H1 (cell line): ENCODE measurements at places on chromosomes 5 and 9.

DNA sequence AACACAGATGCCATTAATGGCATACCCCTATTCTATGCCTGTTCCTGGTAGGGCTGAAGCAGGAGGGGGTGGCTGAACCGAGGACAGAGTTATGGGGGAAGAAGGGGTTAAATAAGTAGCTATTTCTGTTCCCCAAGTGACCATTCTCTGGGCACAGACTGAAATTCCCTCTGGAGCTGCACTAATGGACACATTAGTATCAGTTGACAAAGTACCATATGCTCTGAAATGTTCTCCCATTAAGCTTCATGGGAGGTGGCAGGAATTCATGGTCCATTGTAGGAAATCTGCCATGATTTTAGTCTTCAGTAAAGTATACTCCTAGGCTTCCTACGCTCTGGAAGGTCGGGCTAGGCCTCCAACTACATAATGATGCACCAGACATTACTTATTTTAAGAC is 10.5 kb upstream of the FRMPD1 start:
- no peak for DNase-seq

DNA sequence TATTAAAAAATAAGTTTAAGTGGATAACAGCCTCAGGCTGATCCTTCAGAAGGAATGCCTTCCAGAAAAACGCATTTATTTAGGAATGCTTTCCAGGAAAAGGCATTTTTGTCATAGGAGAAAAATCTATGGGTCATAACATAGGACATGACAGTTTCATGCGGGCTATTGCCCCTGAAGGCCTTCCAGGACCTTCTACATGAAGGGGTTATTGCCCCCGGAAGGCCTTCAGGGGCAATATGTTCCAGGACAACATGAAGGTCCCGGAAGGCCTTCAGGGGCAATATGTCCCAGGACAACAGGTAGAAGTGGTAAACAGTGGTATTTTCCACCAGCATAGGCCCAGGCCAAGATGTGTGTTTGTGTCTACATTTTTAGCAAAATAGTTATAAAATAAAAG is 191.3 kb upstream of the RASA1 start:
- no peak for DNase-seq

- DNase-seq = no peak
Measured at GRCh38 chr9:91816356-91816755, 133.7 kb downstream of the ROR2 start.

DNA sequence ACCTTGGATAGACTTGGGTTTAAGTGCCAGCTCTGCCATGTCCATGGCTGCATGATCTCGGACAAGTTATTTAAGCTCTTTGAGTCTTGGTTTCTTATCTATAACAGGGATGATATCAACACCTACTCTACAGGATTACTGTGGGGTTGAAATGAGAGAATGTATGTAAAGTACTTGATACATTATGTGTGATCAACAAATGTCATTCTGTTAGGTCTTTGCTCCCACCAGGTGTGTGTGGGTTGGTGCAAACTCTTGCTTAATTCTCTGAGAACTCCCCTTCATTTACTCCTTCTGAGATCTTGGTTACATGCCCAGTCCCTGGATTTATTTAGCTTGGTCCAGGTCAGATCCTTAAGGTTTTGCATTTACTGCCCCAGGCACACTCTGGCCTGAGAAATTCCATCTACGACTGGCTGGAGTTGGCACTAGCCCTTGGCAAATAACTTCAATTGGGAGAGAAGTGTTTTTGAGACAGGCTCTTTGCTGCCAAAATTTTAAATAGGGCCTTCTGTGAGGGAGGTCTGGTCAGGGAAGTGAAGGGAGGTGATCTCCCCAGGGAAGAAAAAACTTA is 63.5 kb upstream of the KLF9 start:
- no peak for DNase-seq

GRCh38 chr9:4630836-4631235 is 31.3 kb upstream of the PLPP6 start:
- no peak for DNase-seq

DNA sequence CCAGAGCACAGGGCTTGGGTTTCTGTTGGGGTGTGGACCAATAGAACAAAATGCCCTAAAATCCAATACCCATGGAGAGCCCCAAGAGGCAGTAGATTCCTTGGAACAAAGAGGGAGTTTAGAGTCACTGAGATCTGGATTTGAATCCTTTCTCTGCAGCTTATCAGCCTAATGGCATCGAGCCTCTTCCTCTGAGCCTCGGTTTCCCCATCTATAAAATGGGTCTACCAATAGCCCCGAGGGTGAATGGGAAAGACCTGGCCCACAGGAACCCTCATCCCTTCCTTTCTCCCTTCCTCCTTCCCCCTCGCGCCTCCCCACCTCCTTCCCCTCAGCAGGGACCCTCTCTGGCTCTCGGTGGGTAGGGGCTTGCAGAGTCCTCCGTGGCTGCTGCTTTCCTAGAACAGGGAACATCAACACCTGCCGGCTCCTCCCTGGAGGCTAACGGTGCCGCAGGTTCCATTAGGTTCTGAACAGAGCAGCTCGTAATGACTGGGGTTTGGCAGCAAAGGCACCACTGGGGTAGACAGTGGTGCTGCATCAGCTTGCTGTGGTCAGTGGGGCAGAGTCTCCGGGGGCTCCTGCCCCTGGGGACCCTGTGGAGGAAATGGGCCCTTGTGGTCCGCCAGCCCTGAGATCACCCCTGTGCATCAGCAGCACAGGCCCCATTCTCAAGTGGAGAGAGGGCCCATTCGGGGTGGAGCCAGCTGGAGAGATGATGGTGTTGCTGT is 40.3 kb downstream of the NEK6 start:
- DNase-seq = no peak

DNA sequence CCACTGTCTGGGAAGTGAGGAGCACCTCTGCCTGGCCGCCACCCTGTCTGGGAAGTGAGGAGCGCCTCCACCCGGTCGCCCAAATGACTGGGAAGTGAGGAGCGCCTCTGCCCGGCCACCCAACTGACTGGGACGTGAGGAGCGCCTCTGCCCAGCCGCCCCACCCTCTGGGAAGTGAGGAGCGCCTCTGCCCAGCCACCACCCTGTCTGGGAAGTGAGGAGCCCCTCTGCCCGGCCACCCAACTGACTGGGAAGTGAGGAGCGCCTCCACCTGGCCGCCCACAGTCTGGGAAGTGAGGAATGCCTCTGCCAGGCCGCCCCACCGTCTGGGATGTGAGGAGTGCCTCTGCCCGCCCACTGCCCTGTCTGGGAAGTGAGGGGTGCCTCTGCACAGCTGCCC is 32.9 kb downstream of the SAXO1 start:
- no peak for DNase-seq

DNA sequence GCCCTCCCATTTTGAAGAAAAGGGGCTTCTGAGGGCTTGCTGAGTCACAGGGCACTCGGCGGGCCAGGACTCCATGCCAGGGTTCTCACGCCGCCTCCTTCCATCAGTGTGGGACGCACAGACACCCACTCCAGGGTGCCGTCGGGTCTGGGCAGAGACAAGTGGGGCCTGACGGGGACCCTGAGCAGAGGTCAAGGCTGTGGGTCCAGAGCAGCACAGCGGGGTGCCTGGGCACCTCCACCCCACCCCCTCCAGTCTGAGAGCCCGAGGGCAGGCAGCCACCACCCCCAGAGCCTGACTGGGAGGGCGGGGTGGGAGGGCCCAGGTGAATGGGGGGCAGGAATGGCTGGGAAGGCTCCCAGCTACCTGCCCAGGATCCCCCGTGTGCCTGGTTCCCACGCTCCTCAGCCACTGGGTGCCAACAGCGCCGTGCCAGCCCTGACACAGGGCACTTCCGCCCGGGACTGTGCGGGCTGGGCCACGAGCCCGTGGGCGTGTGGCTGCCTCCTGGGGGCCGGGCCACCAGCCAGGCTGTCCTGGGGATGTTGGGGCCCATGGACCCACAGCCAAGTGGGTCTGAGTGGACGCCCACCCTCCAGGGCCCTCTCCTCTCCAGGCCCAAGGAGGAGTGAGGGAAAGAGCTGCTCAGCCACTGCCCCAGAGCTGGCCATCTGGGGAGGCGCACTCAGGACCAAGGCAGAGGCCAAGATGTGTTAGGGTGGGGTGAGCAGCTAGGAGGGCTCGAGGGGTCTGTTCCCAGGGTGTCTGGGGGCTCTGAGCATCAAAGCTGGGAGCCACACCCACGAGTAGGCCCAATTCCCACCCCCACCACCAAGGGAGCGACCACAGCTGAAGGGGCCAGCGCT is 10.1 kb upstream of the NRARP start:
- no peak for DNase-seq

DNA sequence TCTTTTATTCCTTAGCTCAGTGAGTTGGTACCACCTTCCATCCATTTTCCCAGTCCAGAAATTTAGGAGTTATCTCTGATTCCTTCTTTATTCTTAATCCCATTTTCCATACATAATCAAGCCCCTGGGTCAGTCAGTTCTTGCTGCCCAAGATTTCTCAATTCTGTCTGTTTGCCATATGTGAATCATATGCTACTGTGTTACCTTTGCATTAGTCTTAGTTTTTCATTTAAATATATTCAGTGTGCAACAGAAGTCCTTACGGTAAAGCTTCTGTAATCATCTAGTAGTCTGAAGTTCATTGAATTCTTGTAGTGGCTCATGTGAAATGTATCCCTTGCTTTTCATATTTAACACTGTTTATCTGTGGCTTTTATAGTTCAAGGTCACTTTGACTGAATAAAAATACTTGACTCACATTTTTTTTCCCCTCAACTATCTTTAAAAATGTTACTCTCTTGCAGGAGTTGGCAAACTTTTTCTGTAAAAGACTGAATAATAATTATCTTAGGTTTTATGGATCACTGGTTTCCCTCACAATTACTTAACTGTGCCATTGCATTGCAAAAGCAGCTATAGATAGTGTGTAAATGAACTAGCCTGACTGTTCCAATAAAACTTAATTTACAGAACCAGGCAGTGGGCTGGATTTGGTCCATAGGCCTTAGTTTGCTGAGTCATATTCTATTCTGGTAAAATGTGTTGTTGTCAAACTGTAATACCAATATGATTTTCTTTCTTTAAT is 6.9 kb downstream of the KIAA1958 start:
- no peak for DNase-seq

DNA sequence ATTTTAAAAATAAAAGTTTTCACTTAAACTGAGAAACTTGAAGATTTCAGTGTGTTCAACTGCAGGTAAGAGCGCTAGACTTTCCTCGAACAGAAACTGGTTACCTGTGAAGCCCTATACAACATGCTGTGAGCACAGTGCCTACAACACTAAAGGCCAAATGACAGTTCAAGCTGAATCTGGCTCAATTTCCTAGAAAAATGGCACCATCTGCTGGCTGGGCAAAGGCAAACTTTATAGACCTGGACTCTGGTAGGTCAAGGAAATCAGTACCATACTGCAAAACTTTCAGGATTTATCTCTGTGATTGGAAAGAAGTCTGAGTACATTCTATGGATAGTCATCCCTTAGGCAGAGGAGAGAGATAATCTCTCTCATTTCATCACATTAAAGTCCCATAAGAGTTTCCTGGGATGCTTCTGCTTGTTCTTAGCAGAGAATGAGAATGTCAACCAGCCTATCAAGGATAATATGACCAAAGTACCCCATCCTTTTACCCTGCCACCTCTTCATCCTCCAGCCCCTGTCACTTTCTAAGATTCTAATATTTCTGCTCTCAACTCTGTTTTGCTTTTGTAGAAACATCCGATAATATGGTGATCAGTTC is 31.8 kb upstream of the FOXB2 start:
- DNase-seq = peak; percentile 59

DNA sequence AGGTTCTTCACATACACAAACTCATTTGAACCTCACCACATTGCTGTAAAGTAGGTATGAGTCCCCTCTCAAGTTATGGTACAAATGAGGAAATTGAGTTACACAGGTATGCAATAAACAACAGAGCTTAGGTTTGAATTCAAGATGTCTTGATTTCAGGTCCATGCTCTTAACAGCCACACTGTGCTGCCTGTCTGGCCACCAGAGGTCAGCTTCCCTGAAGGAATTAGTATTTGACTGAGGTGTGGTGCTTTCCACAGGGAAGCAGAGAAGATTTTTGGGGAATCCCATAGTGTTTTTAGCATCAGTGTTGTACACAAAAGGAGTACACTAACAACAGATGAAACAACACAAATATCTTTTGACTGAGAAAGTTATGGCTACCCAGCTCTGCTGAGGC is 94.4 kb upstream of the ITGA1 start:
- no peak for DNase-seq

GRCh38 chr5:5005353-5005752 is 134.8 kb upstream of the ADAMTS16 start:
- DNase-seq = no peak

DNA sequence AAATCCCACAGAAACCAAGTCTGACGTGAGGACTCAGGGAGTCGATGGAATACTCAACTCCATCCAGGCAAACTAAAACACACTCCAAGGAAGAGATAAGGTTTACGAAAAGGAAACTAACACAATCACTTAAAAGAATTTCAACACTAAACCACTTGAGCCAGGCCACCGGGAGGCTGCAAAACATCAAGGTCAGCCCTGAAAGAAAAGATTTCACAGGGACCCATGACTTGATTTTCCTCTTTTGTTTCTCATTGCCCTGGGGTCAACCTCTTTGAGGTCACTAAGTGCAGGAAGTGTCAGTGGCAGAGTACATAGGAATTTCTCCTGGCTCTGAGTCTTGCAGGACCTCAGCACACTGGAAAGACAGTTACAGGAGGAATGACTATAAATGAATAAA is 77.8 kb upstream of the TARS1 start:
- DNase-seq = no peak
